SHP77 treated with DMSO at 0.1 percent for 48 hours (cell line): ENCODE measurements at places on chromosomes 12 and 14.

DNA sequence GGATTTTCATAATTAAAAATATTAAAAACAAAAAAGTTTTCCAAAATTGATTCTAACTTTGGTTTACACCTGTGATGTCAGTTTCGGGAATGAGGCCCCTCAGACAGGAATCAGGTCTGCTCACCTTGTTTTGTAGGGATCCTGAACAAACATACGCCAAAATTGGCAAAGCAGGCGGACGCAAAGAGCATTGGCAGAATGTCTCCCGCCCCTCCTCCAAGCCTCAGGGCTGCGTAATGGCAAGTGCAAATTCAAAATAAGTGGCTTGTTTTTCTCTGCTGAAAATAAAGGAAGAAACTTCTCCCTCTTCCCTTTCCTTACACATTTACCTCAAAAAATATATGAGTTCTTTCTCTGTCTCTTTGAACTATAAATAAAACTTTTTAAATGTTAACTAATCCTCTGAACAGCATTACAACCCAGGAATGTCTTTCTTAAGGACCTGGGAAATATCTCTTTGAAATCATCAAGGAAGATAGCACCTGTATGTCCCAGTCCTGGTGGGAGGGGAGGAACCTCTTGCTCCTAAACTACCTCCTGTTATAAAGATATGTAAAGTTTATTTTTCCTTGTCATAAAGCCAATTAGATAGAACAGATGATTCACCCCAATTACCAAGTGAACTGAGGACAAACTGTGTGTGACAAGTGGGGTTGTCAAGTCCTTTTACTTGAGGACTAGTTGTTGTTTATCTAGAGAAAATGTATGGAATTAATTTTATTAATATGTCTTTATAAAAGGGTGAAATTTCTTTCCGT lies 16.5 kb downstream of the OR6J1 start:
- no peak for DNase-seq

GRCh38 chr14:98297567-98297966 lies 974.4 kb downstream of the BCL11B start:
- no peak for DNase-seq

DNA sequence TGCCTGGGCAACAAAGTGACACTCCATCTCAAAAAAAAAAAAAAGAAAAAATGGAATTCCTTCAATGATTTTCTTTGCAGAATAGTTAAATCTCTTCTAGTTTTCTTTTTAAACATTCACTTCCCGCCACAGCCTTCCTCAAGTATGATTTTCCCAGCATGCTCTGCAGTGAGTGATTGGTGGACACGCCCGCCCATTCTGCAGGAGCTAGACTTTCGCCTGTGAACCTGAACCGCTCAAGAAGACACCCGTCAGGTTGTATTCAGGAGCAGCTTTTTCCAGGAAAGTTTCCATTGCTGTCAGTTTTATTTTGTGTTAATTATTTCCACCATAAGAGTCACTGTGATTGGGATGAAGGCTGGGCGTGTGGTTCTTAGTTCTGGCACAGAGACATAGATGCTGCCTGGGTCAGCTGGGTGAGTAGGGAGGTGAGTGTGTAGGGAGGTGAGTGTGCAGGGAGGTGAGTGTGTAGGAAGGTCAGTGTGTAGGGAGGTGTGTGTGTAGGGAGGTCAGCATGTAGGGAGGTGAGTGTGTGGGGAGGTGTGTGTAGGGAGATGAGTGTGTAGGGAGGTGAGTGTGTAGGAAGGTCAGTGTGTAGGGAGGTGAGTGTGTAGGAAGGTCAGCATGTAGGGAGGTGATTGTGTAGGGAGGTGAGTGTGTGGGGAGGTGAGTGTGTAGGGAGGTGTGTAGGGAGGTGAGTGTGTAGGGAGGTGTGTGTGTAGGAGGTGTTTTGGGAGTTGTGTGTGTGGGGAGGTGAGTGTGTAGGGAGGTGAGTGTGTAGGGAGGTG lies 76.2 kb downstream of the KIF26A start:
- no peak for DNase-seq

- DNase-seq = no peak
Measured at GRCh38 chr12:96548384-96548783, 59.0 kb downstream of the CFAP54 start.

DNA sequence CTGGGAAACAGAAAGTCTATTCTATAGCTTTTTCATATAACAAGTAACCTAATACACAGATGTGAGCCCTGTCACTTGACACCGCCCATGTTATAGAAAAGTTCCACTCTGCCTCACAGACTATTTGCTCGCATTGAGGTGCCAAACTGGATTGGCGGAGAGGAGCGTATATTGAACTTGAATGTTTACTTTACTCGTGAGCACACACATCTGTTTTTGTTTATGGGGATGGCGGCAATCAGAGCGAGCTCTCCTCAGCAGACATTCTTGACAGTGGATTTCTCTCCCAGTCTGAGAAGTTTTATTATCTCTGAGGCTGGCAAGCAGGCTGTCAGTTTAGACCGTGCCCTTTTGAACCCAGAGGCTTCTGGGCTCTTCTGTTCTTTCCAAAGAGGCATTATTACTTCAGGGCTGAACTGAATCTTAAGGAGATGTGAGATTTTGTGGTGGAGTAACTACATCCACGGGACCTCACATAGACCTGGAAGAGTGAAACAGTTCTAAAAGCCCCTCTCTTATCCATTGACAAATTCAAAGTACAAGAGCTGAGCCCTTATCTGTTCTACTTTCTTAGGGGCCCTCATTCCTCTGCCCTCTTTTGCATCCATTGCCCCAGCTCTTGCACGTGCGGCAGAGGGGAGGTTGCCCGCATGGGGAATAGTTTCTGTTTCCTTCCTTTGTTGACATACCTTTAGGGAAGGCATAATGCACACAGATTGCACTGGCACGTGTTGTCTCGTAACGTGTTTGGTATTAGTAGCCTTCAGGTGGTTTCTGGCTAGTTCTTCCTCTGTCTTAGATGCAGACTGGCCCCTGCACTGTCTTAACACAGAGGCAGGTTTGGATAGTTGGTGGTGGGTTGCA lies 68.2 kb downstream of the DRAM1 start:
- DNase-seq = no peak

- DNase-seq = no peak
Measured at GRCh38 chr12:132559652-132560363, 50.6 kb downstream of the LRCOL1 start.

- DNase-seq = no peak
Measured at GRCh38 chr12:69918287-69918686, 93.3 kb downstream of the MYRFL start.

DNA sequence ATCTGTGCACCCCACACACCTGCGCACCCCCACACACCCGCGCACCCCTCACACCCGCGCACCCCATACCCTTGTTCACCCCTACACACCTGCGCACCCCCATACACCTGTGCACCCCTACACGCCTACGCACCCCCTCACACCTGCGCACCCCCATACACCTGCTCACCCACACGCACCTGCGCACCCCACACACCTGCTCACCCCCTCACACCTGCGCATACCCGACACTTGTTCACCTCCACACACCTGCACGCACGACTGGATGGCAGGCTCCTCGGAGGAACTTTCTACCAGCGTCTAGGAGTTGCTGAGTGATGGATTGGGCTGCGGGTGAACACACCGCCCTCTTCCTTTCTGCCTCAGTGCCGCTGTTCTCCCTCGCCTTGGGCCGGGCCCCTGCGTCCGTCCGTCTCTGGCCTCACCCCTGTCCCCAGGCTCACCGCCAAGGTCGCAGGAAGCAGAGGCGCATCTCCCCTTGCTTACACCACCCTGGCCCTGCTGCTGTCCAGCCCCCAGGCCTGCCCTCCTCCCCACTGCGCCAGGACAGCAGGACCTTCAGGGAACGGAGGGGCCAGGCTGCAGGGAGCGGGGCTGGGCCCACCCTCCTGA lies 20.7 kb upstream of the TMEM106C start:
- DNase-seq = no peak

- DNase-seq = no peak
Measured at GRCh38 chr12:109202770-109203169, 86.4 kb downstream of the ACACB start.

DNA sequence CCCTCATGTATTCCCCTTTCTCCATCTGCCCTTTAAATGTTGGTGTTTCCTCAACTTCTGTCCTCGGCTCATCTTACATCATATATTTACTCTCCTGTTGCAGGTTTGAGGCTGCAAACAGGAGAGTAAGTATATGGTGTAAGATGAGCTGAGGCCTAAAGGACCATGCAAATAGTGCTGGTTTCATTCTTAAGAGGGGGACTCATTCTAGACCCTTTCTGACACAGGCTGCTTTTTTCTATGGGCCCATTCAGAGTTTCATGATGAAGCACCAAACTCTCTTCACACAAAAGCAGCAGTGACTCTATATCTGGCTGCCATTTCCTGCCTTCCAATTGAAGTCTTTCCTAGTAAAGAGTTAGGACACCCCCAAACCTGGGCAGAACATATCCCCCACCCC lies 218.5 kb downstream of the PHLDA1 start:
- no peak for DNase-seq

- DNase-seq = no peak
Measured at GRCh38 chr14:97178781-97179180, 381.6 kb downstream of the VRK1 start.

- DNase-seq = no peak
Measured at GRCh38 chr12:93302331-93303229, 75.1 kb upstream of the NUDT4 start.

DNA sequence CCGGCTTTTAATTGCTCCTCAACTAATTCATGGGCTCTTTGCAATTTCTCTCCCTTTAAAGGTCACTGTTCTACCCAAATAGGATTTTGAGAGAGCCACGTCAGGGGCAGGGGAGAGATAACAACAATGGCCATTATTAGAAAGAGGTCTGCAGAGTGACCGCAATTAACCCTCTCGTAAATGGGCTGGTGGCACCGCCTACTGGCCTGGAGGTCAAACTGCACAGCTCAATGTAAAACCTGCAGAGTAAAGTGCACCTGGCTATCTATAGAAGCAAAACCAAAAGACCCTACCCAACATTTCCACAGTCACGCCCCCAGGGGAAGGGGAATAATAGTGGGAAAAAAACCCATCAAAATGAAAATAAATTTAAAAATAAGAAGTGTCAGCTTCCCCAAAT lies 21.6 kb upstream of the CLEC4E start:
- DNase-seq = no peak

GRCh38 chr14:100850841-100851585 lies 25.1 kb downstream of the MEG3 start:
- peak; percentile 53 for DNase-seq

DNA sequence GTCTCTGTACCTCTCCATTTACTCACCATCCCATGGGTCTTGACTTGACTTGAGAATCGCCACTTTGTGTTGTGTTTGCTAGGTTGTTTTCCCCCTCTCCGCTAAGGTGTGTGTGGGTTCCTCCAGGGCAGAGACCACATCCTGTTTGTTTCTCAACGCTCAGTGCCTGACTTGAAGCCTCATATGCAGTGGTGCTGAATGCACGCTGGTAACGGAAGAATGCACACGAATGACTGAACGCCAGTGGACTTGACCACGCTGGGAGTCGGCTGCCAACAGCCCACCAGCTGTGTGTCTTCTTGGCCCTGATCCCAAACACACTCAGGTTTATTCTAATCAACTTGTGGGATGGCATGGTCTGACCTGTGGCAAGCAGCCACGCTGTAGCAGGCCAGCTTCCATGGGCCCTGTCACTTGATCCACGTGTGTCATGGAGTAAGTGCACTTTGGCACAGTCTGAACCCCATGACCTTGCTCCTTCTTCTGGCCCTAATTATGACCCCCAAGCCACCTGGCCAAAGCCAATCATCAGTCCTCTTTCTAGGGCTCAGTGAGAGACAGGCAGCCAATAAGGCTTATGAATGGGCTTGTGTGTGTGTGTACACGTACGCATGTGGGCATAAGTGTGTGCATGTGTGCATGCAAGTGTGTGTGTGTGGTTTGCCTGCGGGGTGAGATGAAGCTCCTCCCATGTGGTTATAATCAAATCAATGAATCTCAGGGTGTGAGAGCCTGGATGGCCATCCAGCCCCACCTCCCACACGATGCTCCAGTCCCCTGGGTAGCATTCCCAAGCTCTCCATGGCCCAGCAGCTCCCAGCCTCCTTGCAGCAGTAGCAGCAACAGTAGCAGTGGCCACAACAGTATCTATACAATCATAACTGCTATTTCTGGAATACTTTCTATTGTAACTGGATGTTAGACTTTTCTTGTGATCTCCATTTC lies 6.4 kb upstream of the TC2N start:
- no peak for DNase-seq

GRCh38 chr12:102322254-102322653 lies 124.6 kb upstream of the PMCH start:
- no peak for DNase-seq

GRCh38 chr12:114888928-114889584 lies 205.1 kb upstream of the TBX3 start:
- DNase-seq = no peak

DNA sequence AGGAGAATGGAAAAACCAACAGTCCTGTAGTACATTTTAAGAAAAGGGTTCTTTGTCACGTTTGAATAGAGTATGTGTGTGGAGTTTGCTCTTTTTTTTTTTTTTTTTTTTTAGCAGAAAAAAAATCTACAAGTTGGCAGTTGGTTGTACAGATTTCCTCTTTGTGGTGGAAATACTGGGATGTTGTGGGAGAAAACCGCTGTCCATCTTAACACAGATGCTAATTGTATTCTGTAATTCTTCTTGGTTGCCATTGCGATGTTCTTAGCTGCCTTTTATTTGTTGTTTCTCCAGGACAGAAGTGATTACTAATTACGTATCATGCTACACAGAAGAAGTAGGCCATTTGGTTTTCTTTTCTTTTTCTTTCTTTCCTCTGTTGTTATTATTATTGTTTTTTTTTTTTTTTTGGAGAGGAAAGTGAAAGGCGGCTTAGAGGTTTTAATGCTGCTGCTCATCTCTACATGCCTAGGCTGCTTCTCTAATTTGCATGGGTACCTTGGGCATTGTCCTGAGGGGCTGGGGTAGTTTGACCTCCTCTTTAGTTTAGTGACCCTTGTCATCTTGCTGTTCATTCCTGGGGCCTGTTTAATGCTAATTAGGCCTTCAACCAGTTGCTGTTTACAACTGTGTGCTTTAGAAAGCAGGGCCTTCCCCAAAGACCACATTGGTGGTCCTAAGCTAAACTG lies 94.7 kb downstream of the TMTC2 start:
- no peak for DNase-seq

DNA sequence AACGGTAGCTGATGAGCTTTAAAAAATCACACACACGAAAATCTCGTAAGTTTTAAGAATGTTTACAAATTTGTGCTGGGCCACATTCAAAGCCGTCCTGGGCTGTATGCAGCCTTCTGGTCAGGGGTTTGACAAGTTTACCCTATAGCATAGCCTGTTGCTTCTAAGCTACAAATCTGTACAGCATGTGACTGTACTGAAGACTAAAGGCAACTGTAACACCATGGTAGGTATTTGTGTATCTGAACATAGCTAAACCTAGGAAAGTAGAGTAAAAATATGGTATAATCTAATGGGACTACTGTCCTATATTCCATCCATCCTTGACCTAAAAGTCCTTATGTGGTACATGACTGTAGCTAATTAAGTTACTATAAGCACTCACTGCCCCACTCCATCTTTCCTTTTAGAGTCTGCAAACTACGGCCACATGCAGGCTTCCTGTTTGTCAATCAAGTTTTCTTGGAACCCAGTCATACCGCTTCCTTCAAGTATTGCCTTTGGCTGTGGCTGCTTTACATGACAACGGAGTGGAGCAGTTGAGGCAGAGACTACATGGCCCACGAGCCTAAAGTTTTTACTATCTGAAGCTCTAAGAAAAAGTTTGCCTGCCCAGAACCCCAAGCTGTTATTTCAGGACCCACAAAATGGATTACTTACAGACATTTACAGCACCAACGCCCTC lies 18.5 kb downstream of the KRT7 start:
- no peak for DNase-seq
